Activated naive CD4-positive, alpha-beta T cell treated with anti-CD3 and anti-CD28 coated beads, Interleukin-2, amount 50 U/mL, for 72 hours (primary cell): ENCODE measurements at places on chromosomes 6 and 20. TPM values are rescaled to one million over a fixed set of nuclear protein-coding genes. Genes with fewer than 3 reads are reported as not detected.
A peak's percentile ranks its signal among the peaks of the same experiment; 100 is the strongest.

The PAX1 gene
- not detected for total RNA-seq

The CASP8AP2 gene
- total RNA-seq = 33.7 TPM

The TMEM244 gene
- not detected for total RNA-seq

The BMP7 gene
- total RNA-seq = not detected

The TMEM74B gene
- not detected for total RNA-seq

The CGA gene
- not detected for total RNA-seq

The NKX2-2 gene
- not detected for total RNA-seq

The SYCP2 gene
- total RNA-seq = 0.84 TPM

The LST1 gene
- total RNA-seq = 21.6 TPM

The DEFB132 gene
- total RNA-seq = not detected

The F13A1 gene
- total RNA-seq = not detected

The MOXD1 gene
- 0.07 TPM for total RNA-seq

GRCh38 chr6:149031859-149032598, 285.2 kb downstream of the UST start:
- DNase-seq = no peak

GRCh38 chr6:113634352-113635163, 222.6 kb upstream of the MARCKS start:
- no peak for DNase-seq

DNA sequence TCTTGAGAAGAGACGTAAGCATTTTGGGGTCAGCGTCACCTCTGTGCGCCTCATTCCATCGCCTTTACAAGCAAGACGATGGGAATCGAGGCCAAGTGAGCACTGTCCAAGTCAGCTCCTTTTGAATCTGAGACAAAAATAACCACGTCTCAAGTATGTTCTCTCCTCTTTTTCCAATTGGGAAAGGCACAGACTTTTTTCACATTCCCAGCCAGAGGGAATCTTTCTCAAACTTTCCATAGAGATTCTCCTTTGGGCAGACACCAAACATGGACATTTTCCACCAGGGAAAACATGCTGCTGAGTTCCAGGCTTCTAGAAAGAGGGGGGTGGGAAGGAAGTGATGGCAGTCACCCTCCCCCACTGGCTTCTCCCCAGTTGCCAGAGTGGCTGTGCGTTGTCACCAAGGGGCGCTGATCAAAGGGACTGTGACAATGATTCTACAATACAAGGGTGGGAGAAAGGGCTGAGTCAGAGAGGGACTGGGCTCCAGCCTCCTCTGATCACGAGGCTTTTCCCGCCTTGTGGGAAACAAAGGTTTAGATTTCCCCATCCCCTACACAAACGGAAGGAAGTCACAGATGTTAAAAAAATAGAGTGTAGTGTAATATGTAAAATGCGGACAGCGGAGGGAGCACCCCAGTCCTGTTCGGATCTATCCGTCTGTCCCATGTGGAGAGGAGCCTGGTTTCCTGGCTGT, 281.9 kb upstream of the RNF24 start:
- DNase-seq = no peak

- DNase-seq = no peak
Measured at GRCh38 chr20:34299556-34300255, 3.4 kb downstream of the AHCY start.

DNA sequence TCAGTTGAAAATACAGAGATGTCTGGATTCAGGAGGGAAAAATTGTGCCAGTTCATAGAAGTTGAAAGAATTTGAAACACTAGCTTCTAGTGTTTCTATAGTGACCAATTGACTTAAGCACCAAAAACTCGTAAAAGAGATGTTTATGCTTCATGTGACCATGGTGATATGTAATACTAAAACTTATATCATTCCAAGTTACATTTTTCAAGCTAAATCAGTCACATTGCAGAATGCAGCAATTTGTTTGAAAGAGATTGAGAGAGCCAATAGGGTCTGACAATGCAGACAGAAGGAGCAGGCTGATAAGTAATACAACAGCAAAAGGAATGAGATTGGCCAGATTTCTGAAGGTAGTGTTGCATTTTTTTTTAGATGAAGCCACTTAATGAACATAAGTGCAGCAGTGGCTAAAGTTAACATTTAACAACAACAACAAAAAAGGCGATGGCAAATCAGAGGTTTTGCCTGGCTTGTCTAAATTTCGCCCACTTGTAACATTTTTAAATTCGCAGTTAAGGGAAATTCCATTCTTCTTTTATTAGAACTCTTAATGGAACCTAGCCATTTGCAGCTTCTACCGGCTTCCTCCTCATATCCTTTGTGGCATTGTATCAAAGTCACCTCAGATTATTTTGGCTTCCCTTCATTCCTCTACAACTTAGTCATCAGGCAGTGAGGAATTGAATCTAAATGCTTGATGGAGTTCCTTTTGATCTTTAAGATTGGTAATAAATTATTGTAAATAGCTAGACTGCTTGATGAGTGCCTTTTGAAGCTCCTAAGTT, 484.0 kb upstream of the SOX4 start:
- DNase-seq = no peak

GRCh38 chr20:50762045-50762422, 30.7 kb downstream of the PARD6B start:
- DNase-seq = no peak

- DNase-seq = no peak
Measured at GRCh38 chr6:126055449-126055848, 69.1 kb downstream of the TRMT11 start.

DNA sequence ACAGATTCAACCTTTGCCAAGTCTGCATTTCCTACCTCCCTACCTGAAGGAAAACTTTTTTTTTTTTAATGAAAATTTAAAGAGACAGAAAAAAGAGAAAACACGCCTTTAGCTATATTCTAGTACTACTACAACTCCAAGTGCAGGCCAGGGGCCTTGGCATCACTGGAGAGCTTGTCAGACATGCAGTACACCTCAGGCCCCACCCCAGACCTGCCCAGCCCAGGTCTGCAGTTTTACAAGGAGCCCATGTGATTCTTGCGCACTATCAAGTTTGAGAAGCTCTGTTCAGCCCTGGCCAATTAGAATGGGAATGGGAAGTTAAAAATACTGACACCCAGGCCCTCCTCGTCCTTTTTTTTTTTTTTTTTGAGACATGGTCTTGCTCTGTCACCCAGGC, 85.0 kb downstream of the NFATC2 start:
- no peak for DNase-seq

GRCh38 chr20:38061109-38061508, 27.6 kb downstream of the RPRD1B start:
- DNase-seq = no peak

GRCh38 chr6:148041546-148041945, 301.1 kb upstream of the SASH1 start:
- DNase-seq = no peak

DNA sequence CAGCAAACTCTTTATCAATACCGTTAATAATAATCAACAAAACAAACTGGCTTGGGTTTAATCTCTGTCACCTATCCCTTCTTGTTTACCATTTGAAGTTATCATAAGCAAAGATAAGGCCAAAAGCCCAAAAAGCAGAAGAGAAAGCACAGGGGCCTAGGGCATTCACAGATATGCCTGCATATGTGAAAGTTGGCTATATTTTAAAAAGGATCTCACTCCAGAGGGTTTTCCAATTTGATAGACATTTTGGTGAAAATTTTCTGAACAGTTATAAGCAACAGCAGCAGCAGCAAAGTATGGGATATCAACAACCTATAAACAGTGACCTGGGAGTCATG, 101.1 kb downstream of the ATXN1 start:
- no peak for DNase-seq

DNA sequence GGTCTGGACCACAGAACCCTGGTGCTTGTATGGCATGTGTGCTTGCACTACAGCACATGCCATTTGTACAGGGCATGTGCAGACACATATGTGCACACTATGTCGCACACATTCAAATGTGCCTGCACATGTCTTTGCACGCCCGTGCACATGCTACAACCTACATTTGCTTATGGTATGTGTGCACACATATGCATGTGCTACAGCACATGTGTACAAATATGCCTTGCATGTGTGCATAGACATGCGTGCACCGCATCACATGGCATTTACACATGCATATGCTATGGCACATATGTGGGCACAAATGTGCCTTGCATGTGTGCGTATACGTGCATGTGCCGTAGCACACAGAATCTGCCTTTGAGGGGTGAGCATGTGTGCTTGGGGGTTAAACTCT, 90.5 kb downstream of the DHX35 start:
- no peak for DNase-seq

DNA sequence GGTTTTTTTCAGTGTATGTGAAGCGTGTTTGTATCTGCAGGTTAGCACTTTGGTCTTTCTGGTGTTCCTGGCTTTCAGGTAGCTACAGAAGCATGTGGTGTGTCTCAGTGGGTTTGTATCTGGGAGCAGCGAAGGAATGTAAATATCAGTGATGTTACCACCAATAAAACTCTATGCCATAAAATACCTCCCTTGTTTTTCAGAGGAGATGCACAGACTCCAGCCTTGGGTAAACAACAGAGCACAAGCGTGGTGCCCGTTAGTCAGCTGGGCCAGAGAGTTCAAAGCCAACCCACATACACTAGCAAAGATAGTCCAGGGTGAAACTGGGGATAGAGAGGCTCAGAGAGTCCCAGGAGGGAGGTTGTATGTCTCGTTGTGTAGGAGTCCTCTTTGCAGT, 393.8 kb downstream of the SMOC2 start:
- DNase-seq = no peak

GRCh38 chr6:109467696-109468095, 12.1 kb upstream of the MICAL1 start:
- DNase-seq = no peak

- DNase-seq = peak; percentile 45
Measured at GRCh38 chr20:56504373-56505005, 20.1 kb upstream of the FAM209A start.

- no peak for DNase-seq
Measured at GRCh38 chr6:159557031-159557430, 136.0 kb downstream of the SOD2 start.

DNA sequence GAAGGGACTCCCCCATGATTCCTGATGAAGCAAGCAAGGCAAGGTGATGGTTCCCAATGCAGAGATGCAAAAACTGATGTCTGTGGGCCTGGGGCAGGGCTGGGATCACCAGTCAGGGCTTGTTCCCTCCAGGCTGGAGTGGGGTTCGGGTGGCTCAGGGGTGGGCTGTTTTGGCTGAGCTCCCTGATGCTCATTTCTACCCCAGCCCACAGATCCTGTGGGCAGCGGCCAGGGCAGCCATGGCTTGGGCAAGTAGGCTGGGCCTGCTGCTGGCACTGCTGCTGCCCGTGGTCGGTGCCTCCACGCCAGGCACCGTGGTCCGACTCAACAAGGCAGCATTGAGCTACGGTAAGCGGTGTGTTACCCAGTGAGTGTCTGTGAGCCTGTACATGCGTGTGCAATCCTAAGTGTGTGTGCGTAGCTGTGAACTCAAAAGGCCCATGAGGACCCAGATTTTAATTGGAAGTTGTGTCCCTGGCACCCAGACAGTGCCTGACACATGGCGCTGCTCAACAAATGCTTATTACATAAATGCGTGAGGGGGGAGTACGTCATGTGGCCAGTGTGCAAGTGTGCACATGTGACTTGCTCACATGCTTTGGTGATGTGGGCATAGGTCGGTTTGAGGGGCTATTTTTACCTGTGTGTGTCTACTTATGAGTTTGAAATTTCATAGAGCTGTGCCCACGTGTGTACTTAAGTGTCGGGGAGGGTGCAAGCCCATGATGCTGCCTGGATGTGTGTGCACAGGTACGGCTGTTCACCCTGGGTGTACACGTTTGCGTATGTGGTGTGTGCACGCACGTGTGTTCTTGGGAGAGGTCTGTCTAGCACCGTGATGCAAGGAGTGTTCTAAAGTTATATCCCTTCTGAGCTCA, 1.1 kb downstream of the BPIFB2 start:
- no peak for DNase-seq

DNA sequence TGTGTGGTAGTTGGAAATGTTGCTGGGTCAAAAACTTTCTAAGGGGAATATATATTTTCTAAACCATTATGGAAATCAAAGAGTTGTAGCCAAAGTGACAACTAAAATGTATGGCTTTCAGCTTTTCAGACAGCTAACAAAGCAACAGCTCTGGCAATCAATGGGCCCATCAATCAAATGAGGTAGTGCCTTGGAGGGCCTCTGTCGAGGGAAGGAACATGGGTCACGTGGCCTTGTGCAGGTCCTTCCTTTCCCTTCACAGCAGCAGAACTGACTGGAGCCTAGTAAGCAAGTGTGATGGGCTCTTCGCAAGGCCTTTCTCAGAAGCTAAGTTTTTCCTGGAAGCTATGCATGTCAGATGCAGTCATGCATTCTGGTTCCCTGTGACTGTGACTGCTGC, 17.9 kb downstream of the FAXC start:
- no peak for DNase-seq

- DNase-seq = no peak
Measured at GRCh38 chr20:58755766-58756449, 63.3 kb downstream of the NPEPL1 start.

DNA sequence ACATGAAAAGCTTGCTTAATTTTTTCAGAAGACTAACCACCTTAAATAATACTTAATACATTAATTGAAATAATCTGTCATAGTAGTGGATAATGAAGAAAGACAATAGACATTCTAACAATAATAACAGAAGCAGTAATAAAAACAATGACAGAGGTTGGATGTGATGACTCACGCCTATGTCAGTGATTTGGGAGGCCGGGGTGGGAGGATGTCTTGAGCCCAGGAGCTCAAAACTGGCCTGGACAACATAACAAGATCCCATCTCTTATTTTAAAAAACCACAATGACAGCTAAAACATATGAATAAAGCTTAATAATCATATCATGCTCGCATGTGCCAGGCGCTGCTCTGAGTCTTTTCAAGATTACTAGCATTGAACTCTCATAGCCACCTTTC, 105.5 kb downstream of the IPCEF1 start:
- DNase-seq = no peak

DNA sequence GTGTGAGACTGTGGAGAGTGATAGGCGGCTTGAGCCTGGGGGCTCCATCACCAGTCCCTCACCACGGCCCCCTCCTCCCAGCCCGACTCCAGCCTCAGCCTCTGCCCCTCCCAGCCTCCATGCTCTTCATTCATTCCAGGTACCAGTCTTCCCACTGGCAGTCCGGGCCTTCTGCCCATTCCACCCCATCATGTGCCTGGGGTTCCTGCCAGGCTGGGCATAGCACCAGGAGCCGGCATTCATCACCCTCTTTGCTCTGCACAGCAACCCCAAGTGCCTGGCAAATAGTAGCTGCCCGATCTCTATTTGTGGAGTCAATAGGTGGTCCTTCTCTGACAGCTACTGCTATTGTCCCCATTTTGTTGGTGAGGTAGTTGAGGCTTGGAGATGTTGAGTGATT, 39.6 kb upstream of the GTSF1L start:
- DNase-seq = no peak
